CD8-positive, alpha-beta T cell (primary cell): ENCODE measurements at places on chromosomes 6 and 20. TPM values are rescaled to one million over a fixed set of nuclear protein-coding genes. Genes with fewer than 3 reads are reported as not detected.

DNA sequence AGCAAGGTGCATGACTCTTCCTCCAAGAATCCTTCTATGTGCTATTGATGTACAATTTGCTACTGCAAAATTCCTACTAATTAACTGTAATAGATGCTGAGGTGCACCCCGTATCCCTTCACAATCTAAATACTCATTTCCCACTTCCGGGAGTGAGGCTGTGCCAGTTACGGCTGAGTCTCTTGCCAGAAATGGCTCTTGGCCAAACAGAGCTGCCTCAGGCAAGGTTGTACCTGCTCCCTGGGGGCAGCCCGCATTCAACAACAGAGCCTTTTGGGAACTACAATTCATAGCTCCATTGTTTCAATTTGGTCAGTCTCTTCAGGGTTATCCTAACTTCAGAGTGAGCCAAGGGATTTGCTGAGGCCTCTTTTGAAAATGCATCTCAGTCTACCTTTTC lies 789.8 kb upstream of the MAP3K7 start:
- no peak for DNase-seq

DNA sequence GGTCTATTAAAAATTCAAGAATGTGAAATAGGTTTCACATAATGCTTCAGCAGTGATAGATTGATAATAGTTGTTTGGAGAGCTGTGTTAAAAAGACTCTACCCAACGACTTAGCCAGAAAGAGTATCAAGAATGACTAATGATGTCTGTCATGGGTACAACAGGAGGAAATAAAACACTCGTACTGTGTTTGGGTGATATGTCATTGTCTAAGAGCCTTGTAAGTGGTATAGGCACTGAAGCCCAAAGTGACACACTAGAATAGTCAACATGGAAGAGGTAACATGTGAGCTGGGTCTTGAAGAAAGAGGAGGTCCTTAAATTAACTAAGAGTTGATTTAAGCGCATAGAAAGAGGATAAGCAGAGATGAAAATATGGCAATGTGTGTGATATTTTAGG lies 471.8 kb upstream of the MAN1A1 start:
- no peak for DNase-seq

- DNase-seq: no peak
Measured at GRCh38 chr6:123641497-123641896, 4.7 kb upstream of the TRDN start.

DNA sequence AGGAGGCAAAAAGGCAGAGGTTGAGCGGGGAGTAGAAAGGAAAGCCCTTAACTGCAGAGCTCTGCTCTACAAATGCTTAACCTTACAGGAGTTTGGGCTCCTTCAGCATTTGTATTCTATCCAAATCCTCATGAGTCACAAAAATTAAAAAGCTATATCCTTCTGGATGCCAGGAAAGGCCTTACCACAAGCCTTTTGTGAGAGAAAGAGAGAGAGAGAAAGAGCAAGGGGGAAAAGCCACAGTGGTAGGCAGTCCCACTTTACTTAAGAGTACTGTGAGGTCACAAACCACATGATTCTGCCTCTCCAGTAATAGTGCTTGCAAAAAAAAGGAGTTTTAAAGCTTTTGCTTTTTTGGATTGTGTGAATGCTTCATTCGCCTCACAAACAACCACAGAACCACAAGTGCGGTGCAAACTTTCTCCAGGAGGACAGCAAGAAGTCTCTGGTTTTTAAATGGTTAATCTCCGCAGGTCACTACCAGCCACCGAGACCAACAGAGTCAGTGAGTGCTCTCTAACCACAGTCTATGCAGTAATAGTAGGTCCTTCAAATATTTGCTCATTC lies at the start of gene RUNX2:
Gene RUNX2, plus strand, starts transcription at position 375 of the 567 bp plus-strand sequence. CDS start 397 bp downstream, outside the sequence.
- DNase-seq: no peak

OOEP gene
- 0.49 TPM for total RNA-seq
